Sciatic nerve (tissue), 2 donors: ENCODE measurements at places on chromosomes 16 and 17. TPM values are rescaled to one million over a fixed set of nuclear protein-coding genes. Genes with fewer than 3 reads are reported as not detected.

Gene DBNDD1
- total RNA-seq: 1.8 TPM

Gene CD79B
- 5.3 TPM for total RNA-seq

Gene PRR35
- not detected for total RNA-seq

Gene KCNH4
- total RNA-seq: 0.36 TPM

Gene AOC3
- 61.7 TPM for total RNA-seq

Gene SLC52A1
- not detected for total RNA-seq

Gene ADORA2B
- total RNA-seq: 0.67 TPM

Gene SCGB1C2
- total RNA-seq: not detected

Gene TSR1
- 18.4 TPM for total RNA-seq

Gene PIK3R6
- total RNA-seq: 2.1 TPM

DNA sequence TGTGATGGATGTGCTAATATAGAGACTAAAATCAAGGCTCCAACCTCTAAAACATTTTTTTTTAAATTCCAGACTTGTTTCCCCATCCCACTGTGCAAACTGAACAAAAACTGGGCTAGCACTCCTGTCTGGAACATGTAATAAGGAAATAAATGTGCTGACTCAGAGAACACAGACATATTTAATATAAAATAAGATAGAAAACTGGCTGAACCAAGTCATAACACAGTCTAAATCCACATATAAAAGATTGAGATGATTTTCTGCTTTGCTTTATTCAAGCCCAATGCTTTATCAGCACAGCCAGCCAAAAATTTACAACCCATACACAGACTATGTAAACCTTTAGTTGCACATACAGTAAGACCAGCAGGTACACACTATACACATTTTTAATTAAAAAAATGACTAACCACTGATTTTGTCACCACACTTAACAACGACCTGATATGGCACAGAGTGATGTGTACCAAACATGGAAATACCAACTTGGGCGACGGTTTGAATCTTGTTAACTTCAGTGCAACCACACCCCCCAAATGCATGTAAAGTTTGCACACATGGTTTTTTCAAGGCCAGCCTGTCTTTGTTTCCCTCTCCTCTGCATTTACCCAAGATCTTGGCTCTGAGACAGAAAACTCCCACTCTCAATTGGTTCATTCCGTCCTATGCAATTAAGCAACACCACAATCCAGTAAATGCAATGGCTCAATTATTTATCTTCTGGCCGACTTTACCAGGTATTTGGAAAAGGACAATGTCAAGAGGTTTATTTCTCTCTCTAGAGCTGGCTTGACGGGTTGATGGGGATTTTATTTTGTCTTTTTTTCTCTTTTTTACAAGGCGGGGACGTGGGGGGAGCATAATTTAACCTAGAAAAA is 1.2 kb downstream of the STAT3 start:
- DNase-seq: no peak

GRCh38 chr17:75864448-75864871 is 9.3 kb upstream of the WBP2 start:
- peak; percentile 70 for DNase-seq

DNA sequence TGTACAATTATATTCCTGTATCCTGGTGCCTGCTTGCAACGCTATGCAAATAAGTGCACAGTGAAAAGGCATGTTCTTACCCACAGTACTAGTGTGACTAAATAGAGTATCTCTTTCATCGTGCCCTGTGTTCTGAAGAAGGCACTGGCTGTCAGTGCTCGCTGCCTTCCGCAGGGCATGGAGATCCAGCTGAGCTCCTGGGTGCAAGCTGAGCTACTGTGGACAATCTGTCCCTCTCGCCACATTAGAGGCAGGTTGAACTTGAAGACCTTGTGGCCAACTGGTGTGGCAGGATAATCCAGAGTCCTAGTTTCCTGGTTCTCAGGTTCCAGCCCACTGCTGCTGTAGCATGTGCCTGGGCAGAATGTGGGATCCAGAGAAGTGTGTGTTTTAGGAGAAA is 1.9 kb upstream of the ST6GALNAC1 start:
- no peak for DNase-seq

- no peak for DNase-seq
Observed at GRCh38 chr16:64180136-64180900, 941.5 kb downstream of the CDH11 start.

- DNase-seq: no peak
Observed at GRCh38 chr16:337975-338575, 14.4 kb downstream of the AXIN1 start.

- no peak for DNase-seq
Observed at GRCh38 chr16:49838441-49839016, 17.4 kb downstream of the ZNF423 start.

GRCh38 chr17:44210342-44211192 is 8.9 kb downstream of the UBTF start:
- peak; percentile 92 for DNase-seq

DNA sequence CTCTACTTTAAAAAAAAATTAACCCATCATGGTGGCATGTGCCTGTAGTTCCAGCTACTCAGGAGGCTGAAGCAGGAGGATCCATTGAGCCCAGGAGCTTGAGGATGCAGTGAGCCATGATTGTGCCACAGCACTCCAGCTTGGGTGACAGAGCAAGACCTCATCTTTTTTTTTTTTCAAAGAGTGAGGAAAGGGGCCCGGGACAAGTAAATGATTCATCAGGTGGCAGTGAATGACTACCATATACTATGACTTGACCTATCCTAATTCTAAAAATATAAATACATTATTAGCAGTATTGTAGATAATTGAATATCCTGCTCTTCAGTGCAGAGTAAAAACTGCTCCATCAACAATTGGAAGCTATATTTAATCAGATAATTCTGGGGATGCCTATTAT is 55.3 kb downstream of the CLUH start:
- DNase-seq: no peak

DNA sequence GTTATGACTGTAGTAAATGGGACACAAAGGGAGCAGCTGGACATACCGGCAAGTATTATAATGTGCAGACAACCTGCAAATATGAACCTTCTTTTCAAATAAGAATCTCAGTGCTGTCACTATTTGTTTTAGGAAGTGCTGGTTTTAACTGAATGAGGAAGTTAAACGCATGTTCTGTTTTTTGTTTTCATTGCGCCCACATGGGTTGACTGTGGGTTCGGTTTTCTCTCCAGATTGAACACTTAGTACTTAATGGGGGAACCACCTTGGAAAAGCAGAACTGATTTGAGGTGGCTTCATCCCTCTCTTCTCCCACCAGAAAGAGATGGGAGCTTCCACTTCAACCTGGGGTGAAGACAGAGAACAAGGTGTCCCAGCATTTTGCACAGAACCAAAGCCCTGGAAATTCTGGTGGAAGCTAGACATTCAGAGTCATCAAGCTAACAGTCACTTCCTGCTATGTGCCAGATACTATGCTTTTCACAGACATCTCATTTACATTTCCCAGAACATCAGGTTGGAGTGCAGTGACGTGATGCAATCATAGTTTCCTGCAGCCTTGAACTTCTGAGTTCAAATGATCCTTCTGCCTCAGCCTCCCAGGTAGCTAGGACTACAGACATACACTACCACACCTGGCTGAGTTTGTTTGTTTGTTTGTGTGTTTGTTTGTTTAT is 149.8 kb downstream of the CDH13 start:
- DNase-seq: no peak

GRCh38 chr17:40035162-40035559 is 19.0 kb downstream of the MED24 start:
- DNase-seq: no peak

- DNase-seq: peak; percentile 77
Observed at GRCh38 chr16:56332464-56333079, 92.8 kb downstream of the AMFR start.

DNA sequence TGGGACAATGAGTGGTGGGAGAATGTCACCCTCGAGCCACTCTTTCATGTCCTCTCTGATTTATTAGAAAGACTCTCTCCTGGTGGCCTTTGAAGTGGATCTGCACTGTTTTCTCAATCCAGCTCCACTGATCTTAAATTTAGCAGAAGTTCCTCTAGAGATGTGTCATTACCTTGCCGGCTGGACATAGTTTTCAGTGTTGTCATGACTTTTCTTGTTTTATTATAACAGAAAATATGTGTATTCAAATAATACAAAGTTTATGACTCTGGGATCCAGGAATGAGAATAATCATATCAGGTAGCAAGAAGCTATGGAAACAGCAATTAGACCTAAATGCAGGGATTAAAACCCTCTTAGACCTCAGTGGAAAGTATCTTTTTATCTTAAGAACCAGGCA is 247.5 kb upstream of the ELAC2 start:
- no peak for DNase-seq

- no peak for DNase-seq
Observed at GRCh38 chr16:10949424-10949970, 5.1 kb downstream of the CLEC16A start.

DNA sequence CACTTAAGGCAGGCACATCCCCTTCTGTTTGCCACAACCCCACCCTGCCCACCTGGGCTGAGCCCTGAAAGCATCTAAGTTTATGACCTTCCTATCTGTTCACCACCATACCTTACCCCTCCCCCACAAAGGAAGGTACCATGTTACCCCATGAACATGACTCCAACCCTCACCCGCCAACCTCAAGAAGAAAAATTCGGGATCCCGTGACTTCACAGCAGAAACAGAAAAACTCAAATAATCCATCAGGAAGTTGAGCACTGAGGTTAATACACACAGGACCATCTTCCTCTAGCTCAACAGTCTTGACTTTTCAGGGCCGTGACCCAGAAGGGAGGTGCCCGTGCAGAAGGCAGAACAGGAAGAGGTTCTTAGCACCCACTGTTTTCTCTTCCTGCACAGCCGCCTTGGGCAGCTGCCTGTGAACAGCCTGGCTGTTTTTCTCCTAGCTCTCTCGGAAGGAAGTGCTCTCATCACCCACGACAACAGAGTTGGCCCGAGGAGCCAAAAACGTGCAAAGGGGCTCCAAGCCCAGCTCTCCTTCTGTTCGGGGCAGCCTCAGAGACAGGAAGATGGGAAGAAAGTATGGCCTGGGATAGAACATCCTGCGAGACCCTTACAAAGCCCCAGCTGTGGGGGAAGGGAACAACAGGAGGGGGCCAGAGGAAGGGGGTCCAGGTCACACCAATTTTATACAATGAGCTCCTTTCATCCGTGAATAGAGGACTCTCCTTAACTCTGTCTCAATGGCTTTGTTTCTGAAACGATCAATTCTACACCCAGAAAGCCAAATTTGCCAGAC is 101.1 kb downstream of the XYLT1 start:
- DNase-seq: peak; percentile 68

DNA sequence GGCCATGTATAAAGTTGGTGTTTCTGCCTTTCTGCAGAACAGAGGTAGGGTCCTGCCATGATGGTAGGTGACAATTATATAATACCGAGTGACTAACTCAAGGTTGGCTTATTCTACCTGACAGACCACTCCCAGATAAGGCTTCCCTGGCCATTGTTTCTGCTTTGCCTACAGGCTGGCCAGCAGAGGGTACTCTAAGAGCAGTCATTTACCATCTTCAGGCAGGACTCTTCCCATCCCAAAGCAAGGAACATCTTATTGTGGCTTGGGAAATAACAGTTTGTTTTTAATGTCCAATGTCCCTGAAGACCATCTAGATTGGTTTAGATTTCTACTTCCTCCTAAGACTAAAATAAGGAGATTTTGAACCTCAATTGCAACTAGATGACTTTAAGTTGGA is 74.1 kb downstream of the SNX11 start:
- DNase-seq: no peak

- no peak for DNase-seq
Observed at GRCh38 chr17:65685110-65685509, 123.7 kb upstream of the AXIN2 start.

DNA sequence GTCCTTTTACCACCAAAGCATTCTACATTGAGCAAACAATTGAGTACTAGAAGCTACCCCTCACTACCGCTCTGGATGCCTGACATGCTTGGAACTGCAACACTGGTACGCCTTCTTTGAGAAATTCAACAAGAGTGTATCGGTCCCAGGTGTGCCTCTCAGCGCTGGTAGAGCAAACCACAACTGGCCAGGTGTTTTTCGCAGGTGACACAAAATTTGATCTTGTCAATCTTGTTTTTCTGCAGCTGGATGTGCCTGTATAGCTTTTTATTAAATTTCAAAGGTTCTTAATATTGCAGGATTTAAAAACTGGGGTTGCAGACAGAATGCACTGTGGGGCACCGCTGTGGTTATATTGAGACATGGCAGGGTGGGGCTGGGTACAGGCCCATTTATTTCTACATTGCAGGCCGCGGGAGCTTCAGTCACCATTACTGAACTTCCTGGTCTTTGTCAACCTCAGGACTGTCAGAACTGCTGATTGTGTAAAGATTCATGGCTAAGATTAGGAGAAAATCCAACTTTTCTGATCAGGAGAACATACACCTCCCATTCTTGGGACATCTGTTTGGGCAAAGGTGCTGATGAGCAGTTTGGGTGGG is 4.5 kb upstream of the SNX20 start:
- no peak for DNase-seq

DNA sequence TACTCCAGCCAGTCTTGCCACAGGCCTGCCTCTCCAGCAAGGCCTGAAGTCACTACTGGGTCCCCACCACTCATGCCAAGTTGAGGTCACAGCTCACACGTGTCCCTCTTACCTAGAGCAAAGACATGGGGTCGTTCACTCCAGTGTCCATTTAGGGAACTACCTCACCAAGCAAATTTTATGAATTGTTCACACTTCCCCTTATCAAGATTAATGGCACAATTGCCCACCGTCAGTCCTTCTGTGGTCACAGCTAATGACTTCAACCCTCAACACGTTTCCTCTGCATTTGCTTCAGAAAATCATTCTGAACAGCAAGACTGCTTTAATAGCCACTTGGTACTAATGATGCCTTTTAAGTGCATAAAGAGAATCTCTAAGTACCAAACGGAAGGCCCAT is 14.6 kb downstream of the IRX6 start:
- no peak for DNase-seq

DNA sequence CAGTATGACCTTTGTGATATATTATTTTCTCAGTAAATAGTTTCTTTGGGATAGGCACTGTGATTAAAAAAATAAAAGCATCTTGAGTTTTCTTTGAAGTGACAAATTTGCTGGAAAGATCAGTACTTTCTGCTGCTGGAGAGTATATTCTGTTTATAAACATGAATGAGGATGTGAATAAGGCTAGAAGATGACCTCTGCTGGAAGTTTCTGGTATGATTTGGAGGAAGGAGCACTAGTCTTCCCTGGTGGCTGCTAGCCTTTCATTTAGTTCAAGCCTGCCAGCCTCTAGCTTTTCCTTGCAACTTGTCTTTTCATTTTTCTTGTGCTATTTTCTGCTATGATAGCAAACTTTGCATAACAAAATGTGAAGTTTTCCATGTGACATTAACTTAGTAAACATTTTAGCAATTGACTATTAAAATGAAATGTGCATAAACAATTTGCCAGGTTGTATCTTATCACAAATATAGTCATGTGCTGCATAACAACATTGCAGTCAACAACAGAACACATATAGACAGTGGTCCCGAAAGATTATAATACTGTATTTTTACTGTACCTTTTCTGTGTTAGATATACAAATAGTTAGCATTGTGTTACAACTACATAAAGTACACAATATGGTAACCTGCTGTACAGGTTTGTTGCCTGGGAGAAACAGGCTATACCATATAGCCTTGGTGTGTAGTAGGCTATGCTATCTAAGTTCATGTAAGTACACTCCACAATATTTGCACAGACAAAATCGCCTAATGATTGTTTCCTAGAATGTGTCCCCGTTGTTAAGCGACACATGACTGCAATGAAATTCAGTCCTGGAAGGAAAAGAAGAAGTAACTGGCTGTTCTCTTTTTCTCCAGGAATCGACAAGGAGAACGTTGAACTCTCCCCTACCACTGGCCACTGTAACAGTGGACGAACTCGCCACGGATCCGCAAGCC is 18.1 kb upstream of the RAB11FIP4 start:
- DNase-seq: no peak

GRCh38 chr16:10972108-10972818 is 27.9 kb downstream of the CLEC16A start:
- no peak for DNase-seq
